ENCODE measurements at places on chromosomes 1 and 21.
A peak's percentile ranks its signal among the peaks of the same experiment; 100 is the strongest.

- peak; percentile 75 for DNase-seq
Observed at GRCh38 chr21:38341546-38342012, 84.8 kb downstream of the KCNJ15 start.

DNA sequence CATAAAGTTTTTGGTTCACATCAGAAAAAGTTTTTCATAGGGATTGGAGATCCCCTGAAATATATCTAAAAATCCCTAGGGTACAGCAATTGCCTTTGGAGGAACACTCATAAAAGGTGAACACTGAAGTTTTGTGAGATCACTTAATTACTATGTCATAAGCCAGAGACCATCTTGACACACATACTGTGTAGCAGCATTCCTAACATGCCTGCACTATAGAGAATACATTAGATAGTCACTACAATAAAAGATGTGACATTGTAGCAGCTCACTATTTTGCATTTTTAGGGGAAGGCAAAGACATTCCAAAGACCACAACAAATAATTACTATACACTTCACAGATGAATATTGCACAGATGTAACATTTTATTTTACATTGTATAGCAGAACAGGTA is 779.9 kb downstream of the KCNT2 start:
- DNase-seq = no peak

- DNase-seq = no peak
Observed at GRCh38 chr1:181259026-181259745, 170.7 kb downstream of the IER5 start.

GRCh38 chr1:85121744-85122143 is 73.4 kb upstream of the MCOLN3 start:
- no peak for DNase-seq

GRCh38 chr1:112718691-112719418 is 3.7 kb upstream of the PPM1J start:
- peak; percentile 78 for DNase-seq

GRCh38 chr1:211009944-211010343 is 124.0 kb downstream of the KCNH1 start:
- no peak for DNase-seq

- DNase-seq = no peak
Observed at GRCh38 chr21:18253221-18253620, 8.6 kb downstream of the CHODL start.
